Renal pelvis (tissue), 12 donors: ENCODE measurements at places on chromosomes 12 and 14. TPM values are rescaled to one million over a fixed set of nuclear protein-coding genes. Genes with fewer than 3 reads are reported as not detected.

GLIPR1L1 gene
- polyA plus RNA-seq = 0.21 TPM

AGAP2 gene
- polyA plus RNA-seq = 0.93 TPM

UBR7 gene
- polyA plus RNA-seq = 31.4 TPM

GZMH gene
- not detected for polyA plus RNA-seq

NRL gene
- polyA plus RNA-seq = 2.7 TPM

BEGAIN gene
- 3.0 TPM for polyA plus RNA-seq

NEUROD4 gene
- not detected for polyA plus RNA-seq
